ENCODE measurements at places on chromosomes 1 and 21.

DNA sequence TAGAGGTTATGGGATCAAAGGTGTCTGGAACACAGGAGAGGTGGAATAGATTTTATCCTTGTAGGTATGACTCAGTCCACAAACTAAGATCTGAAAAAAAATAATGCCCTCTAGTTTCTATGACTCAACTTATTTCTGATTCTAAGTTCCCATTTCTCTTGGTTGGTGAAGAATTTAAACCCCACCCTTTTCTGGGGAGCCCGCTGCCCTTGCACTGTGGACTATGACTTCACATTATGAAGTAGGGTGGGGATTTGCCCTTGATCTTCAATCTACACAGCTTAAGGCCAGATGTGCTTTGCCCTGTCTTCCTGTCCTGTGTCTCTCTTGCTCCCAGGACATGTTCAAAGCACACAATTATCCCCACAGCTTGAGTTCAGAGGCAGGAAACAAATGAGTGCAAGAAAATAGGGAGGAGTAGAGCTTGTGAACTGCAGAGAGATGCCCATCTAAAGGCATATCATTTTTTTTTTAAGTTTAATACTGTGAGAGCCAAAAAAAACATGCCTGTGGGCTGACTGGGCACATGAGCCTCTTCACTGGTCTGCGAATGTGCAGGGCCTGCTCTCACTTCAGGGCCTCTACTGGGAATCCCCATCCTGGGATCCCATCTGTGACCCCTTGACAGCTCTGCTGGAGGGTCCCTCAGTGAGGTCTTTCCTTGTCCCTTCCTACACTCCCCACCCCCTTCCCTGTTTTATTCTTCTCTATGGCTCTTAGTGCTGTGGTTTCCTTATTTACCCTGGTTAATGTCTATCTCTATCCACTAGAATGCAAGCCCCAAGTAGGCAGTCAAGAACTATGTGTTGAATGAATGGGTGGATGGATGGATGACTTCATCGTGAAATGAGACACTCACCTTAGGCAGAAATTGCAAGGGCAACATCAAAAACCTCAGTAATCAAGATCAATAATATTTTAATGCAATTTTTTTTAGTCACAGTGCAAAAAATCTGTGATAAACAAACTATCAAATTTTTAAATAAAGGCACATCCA, 61.5 kb downstream of the CD58 start:
- DNase-seq: no peak

- no peak for DNase-seq
Measured at GRCh38 chr1:85865213-85865612, 157.0 kb upstream of the ZNHIT6 start.

- DNase-seq: no peak
Measured at GRCh38 chr1:23079025-23079424, 59.8 kb downstream of the KDM1A start.

DNA sequence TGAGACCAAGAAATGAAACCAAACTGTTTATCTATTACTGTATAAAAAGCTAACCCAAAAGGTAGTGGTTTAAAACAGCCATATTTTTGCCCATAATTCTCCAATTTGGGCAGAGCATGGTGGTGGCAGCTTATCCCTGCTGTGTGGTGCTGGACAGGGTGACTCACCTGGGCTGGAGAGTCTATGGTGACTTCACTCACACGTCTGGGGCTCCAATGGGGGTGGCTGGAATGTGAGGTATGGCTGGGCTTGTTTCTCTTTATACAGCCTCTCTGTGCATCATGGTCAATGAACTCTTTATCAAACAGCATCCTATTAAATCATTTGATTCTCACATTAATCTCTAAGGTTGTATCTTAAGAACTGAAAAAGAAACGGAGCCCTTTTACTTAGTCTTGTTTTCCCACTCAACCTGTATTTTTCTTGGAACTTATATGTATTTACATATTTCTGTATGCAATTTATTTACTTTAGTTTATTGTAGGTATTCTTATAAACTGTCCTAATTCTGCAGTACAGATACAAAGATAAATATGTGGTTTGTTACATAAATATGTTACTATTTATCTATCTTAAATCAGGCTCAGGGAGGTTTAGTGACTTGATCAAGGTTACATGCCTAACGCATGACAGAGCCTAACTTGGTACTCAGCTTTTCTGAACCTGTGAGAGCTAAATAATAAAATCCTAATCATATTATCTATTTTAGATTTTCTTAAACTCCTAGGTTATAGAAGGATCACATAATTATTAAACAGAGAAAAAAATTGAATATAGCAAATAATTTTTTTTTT, 37.5 kb upstream of the WLS start:
- DNase-seq: no peak

GRCh38 chr21:32782698-32783097, 11.1 kb upstream of the PAXBP1 start:
- no peak for DNase-seq

GRCh38 chr1:236568285-236568894, 35.9 kb downstream of the HEATR1 start:
- DNase-seq: no peak

GRCh38 chr1:100671601-100672000, 47.9 kb upstream of the VCAM1 start:
- no peak for DNase-seq

GRCh38 chr1:3264456-3264855, 190.0 kb upstream of the ARHGEF16 start:
- no peak for DNase-seq

DNA sequence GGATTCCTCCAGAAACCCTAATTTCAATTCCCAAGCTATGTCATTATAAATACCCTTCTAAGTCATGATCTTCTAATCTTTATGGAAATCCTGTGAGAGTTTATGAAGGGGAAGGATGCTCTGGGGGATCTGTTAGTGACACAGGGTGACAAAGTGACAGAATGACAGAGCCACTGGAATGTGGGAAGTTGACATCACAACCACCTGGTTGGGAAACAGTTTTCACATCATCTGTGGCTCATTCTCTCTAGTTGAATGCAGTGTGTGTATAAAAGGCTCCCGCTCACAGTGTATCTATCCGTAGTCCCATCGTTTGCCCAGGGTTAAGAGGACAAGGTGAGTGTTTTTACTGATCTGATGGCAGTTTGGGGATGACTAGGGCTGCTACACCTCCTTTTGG, at the start of gene LCE7A:
TSS of gene LCE7A (plus strand) at position 301 of the 400 bp plus-strand sequence. CDS start 702 bp downstream, outside the sequence.
- DNase-seq: no peak

DNA sequence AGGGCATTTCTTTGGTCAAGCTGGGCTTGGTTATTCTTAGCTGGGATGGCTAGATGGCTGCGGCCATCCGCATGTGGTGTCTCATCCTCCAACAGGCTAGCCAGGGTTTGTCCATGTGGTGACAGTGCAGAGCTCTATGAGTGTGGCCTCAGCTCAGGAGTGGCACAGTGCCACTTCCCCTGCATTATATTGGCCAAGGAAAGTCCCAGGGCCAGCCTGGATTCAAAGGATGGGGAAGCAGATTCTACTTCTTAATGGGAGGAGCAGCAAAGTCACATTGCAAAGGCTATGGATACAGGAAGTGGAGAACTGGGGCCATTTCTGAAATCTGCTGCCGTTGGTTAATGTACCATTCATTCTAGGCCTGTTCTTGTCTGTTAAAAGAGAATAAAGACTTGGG, 34.4 kb downstream of the STUM start:
- DNase-seq: no peak

DNA sequence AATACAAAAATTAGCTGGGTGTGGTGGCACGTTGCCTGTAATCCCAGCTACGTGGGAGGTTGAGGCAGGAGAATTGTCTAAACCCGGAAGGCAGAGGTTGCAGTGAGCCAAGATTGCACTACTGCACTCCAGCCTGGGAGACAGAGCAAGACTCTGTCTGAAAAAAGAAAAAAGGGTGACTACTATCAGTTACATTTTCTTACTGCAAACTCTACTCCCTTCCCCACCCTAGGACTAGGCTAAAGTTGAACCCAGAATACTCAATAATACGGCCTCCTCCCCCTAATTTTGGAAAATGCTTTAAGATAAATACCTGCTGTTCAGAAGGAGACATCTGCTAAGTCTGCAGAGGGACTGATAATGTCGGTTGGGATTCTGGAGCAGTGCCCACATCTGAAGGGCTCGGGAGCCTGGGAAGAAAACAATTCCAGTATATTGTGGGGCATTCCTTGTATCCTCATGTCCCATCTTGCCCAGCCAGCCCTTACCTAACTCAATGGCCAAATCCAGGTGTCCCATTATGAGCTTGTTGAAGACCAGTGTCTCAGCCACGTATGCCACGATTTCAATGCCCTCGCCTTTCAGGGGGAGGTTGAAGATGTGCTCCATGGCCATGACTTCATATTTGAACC, 89.7 kb downstream of the ADCY10 start:
- DNase-seq: no peak

- DNase-seq: no peak
Measured at GRCh38 chr1:30378991-30379581, 344.3 kb downstream of the MATN1 start.

DNA sequence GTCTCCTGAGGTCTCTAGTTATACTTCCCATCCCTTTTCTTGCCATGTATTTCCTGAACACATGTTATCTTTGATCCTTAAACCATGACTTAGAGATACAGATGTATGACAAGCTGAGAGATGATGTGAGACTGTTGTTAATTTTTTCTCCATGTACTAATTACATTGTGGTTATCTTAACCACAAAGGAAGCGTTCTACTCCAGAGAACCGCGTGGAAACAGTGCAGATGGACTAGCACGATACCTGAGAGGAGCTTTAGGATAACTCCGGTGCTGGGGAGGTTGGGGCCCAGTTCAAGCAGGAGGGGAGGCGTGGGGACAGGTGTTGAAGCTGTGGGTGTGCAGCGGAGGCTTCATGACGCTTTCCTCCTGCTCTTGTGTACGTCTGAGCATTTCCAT, 17.5 kb downstream of the PDE9A start:
- no peak for DNase-seq

- DNase-seq: no peak
Measured at GRCh38 chr1:61419657-61420056, 305.3 kb downstream of the TM2D1 start.

DNA sequence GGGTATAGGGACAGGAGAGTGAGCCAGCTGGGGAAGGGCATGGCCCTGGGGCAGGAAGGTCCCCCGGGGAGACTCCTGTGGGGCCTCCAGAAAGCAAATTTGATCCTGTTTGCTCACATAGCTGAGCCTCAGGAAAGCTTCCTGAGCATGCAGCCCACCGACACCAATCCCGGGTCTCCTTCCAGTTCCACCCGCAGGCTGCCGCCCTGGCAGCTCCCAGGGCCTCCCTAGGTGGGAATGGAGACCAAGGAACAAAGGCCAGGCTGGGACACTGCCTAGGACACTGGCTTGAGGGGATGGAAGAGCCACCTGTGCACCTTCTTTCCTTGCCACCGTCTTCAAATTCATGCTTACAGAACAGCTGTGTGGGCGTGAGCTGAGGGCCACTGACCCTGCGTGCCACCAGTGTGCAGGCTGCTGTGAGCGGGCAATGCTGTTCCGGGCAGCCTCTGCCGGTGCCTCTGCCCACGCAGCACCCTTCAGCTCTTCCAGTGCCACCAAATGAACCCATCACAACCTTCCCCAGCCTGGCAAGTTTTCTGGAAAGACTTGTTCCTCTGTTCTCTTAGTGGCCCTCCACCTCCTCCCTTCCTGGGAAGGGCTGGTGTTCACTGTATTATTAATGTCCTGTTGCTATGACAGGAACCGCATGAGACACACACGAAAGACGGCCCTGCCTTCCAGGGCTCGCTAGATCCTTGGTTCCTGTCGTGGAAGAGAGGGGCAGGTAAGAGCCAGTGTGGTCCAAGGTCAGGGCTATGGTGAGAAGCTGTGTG, 53.6 kb downstream of the ACBD3 start:
- no peak for DNase-seq

GRCh38 chr21:23612210-23612609, 1995.1 kb downstream of the MRPL39 start:
- DNase-seq: no peak

GRCh38 chr1:228777236-228777635, 42.0 kb downstream of the RHOU start:
- DNase-seq: no peak

DNA sequence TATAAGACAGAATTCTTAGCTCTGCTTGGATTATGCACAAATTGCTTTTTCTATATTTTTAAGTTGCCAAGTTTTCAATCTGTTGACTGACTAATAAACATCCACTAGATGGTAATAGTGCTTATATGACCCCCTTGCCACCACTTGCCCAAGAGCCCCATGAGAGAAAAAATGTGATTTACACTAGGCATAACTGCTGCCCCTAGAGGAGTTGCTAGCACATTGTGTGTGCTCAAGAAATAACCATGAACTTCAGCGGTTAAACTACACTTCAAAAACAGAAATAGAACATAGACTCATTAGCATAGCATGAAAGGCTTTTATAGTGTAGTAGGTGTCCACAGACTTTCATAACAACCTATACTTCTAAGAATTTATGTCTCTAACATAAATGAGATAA, 61.4 kb downstream of the BRINP3 start:
- no peak for DNase-seq

GRCh38 chr21:36695671-36696389, 3.1 kb upstream of the SIM2 start:
- DNase-seq: no peak

DNA sequence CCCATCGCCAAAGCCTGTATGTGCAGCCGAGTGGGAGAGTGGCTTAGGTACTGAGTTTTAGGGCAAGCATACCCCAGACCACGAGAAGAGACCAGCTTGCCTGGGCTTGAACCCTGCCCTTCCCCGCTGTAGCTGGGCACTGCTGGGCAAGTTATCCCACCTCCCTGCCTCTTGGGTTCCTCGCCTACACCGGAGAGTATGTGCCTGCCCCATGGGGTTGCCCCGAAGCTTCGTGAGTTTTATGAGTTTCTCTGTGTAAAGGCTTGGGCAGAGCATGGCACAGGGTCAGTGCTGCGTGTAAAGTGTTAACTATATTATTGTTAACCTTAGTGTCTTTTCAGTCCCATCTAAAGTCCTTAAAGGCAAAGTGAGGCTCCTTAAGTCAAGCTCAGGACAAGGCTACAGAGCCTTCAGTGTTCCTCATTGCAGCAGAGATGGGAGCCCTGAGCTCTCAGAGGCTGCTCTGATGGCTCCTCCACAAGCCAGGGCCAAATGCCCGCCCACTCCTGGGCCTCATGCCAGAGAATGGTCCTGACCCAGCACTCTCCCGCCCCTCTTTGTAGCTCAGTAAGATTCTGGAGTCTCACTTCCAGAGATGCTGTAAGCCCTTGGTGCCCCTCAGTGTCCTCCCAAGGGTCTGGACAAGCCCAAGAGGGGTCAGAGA, 37.0 kb upstream of the KCNA10 start:
- DNase-seq: no peak

GRCh38 chr21:29384683-29385359, 86.1 kb downstream of the BACH1 start:
- no peak for DNase-seq

DNA sequence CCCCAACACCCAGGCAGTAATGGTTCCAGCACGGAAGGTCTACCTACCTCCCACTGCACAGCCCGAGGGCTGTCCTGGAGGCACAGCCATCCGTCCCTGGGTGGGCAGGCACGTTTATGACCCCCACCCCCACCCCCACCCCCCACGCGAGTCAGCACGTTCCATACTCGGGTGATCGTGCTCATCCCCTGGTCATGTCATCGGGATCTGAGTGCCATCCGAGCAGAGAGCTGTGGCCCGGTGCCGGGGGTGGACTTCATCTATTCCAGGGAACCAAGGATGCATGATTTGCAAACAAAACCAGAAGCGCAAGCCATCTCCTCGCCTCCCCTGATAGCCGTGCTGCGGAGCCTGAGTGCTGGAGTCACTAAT, 1.1 kb downstream of the TSPEAR start:
- DNase-seq: no peak

- DNase-seq: no peak
Measured at GRCh38 chr1:206545351-206545750, 38.0 kb downstream of the RASSF5 start.

- DNase-seq: no peak
Measured at GRCh38 chr1:224373008-224373590, 16.4 kb downstream of the CNIH4 start.

GRCh38 chr1:152000964-152001630, 7.4 kb upstream of the S100A10 start:
- no peak for DNase-seq
